Activated naive CD4-positive, alpha-beta T cell treated with Interleukin-2 at 50 U/mL for 16 hours (primary cell): ENCODE measurements at places on chromosomes 11 and 22.

- DNase-seq: no peak
These were observed 135.0 kb downstream of the BUD13 start for GRCh38 chr11:116637766-116638165.

DNA sequence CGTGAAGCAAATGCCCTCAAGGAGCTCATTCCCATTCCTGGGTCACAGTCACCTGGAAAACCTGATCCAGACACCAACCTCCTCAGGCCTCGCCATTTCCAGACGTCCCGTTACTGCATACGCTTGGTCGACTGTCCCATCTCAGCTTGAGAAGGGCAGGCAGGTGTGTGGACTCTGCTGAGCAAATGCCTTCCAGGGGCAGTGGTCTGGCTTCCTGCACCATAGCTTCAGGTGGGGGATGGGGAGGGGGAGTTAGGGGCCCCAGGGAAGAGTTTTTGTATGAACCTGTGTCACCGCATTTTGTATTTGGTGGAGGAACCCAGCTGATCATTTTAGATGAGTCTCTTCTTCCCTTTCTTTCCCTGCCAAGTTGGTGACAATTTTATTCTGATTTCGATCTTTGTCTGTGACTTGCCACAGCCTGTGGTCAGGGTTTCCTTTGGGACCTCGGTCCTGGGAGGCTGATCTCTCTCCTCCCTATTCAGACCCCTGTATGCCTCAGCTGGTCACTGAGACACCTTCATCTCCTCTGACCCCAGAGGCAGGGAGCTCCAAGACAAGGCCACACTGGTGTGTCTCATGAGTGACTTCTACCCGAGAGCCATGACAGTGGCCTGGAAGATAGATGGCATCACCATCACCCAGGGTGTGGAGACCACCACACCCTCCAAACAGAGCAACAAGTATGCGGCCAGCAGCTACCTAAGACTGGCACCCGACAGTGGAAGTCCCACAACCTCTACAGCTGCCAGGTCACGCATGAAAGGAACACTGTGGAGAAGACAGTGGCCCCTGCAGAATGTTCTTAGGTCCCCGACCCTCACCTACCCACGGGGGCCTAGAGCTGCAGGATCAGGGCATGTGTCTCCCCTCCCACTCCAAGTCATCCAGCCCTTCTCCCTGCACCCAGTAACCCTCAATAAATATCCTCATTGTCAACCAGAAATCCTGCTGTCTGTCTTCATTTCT, 22.9 kb downstream of the IGLL5 start:
- no peak for DNase-seq

DNA sequence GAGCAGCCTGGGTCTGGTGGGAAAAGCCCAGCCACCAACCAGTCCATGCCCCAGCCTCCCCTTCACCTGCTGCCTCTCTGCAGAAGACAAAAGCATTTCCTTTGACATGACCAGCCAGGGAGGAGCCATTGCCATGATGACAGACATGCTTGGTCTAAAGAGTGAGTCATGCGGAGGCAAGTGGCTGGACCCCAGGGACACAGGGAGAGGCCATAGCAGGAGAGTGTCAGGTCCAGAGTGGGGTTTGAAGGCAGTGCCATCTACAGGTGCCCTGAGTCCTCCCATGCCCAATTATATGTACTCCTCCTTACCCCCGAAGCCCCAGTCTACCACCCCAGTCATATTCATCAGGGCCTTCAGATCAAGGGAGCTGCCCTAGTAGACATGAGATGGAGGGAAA, 67.4 kb downstream of the SCN3B start:
- DNase-seq: no peak

DNA sequence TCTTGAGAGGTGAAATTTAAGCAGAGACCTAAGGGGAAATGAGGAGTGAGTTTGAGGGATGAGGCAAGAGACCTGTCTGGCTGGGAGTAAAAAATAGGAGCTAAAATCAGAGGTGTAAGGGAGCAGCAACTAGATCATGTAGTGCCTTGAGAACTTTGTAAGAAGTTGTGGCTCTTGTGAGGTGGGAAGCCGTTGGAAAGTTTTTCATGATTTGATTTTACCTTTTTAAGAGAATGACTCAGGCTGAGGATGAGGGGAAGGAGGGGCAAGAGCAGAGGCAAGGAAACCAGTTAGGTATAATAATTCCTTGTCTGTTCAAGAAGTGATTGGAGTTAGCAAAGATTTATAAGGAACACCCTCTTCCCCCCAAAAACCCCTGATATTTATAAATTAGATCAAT, 25.8 kb downstream of the QSER1 start:
- DNase-seq: no peak

DNA sequence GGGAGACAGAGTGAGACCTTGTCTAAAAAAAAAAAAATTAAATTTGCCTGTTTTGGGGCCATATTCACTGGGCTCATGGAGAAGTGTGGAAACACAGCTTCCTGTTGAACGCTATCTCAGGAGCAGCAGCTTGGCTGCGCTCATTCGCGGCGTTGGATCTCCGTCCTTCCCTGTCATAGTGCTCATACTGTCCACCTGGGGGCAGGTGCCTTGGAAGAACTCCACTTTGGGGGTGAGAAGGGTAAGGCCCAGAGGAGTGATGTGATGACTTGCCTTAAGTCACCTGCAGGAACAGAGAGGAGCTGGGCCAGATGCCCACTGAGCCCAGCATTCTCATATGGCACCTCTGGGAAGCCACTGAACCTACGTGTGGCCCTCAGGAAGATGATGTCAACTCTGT, 82.8 kb downstream of the CABIN1 start:
- no peak for DNase-seq

- DNase-seq: no peak
These were observed 85.5 kb downstream of the KCNQ1 start for GRCh38 chr11:2530131-2530854.

DNA sequence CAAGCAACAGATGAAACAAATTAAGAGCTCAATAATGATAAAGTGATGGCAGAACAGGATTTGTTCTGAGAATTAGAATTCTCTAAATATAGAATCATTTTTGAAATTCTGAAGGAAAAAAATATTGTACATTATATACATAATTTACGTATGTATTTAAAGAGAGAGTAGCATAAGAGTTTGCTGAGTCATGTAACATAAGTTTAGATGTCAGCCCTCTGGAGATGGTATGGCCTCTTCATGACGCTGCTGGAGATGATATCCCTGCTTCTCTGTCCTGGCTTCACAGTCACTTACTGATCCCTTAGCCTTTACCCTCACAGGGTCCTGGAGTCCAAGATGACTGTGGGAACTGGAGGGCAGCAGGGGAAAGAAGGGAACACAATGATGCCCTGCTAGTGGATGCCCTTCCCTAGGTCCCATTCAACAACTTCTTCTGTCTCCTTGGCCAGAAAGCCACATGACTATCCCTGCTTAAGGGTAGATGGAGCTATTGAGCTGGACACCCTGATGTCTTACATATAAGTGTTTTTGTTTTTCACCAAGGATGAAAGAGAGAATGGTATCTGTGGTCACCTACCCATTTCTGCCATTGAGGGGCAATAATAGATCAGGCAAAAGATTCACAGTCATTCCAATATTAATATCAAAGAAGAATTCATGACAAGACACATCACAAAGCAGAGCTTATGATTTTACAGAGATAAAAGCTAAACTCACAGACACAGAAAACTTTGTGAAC, 753.1 kb downstream of the TBC1D22A start:
- no peak for DNase-seq

- DNase-seq: no peak
These were observed 54.0 kb downstream of the GAB4 start for GRCh38 chr22:16954060-16954403.

- DNase-seq: no peak
These were observed 338.6 kb downstream of the SHANK2 start for GRCh38 chr11:70913715-70914231.

DNA sequence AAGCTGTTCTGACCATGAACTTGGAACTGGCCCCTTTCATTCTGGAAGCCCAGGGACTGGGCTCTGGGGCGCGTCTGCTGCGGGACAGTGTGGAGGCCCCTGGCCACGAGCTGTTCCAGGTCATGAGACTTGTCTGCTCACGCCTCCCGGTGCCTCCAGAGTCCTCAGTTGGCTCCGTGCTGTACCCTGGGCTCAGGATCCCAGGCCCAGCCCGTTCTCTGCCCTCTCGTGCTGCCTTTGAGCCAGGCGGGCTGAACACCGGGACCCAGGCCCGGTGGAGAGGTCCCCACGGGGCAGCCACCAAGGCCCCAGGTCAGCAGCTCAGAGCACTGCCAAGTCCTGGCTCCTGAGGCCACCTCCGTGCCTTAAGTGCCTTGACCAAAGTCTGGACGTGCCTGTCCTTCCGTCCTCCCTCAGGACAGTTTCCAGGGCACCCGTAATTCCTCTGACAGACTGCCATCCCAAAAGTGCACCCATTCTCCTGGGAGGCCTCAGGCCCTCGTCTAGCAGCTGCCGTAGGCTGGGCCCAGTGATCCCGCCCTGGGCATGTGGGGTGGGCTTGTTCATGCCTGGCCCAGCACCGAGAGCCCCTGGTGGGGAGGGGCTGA, 36.3 kb upstream of the PPARA start:
- no peak for DNase-seq

GRCh38 chr22:28909375-28909774, 26.0 kb downstream of the ZNRF3 start:
- peak; percentile 80 for DNase-seq

DNA sequence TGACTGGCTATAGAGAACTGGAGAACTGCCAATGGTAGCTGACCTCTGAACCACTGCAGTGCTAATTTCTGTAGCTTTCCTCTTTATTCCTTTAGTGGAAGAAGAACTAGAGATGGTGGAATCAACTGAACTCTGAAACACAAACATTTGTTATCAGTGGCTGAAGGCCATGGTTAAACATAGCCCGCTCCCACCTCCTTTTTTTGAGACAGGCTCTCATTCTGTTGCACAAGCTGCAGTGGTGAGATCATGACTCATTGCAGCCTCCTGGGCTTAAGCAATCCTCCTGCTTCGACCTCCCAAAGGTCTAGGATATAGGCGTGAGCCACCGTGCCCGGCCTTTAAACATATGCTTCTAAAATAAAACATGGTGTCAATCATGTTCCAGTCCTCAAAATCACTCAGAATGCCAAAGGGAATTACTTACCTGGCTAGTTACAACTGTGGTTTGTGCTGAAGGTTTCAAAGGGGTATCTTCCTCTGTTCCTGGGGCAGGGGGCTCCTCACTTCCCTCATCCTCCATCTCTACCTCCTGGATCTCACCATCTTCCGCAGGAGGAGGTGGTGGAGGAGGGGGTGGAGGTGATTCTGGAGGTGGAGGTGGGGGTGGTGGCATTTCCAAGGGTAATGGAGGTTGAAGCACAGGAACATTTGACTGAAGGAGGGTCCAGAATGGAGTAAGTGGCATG, 9.0 kb upstream of the AGBL2 start:
- DNase-seq: no peak
